Right lung (tissue), 10 donors: ENCODE measurements at places on chromosomes 7 and 10. TPM values are rescaled to one million over a fixed set of nuclear protein-coding genes. Genes with fewer than 3 reads are reported as not detected.

Gene IGFBP1
- polyA plus RNA-seq: not detected

Gene COMMD3
- polyA plus RNA-seq: 70.5 TPM

Gene ZNF862
- polyA plus RNA-seq: 21.8 TPM

Gene CASD1
- polyA plus RNA-seq: 51.2 TPM

Gene SUN1
- 183 TPM for polyA plus RNA-seq
